Esophagus muscularis mucosa (tissue), 4 donors: ENCODE measurements at places on chromosomes 1 and 21. TPM values are rescaled to one million over a fixed set of nuclear protein-coding genes. Genes with fewer than 3 reads are reported as not detected.

CORT gene
- 0.29 TPM for total RNA-seq

CYP4A22 gene
- total RNA-seq: not detected

SPAG17 gene
- total RNA-seq: 0.23 TPM

MARK1 gene
- 16.7 TPM for total RNA-seq

OXCT2 gene
- total RNA-seq: 0.83 TPM

GNG12 gene
- 118 TPM for total RNA-seq

TRIM17 gene
- total RNA-seq: not detected

SLAMF7 gene
- total RNA-seq: 1.3 TPM

DNA sequence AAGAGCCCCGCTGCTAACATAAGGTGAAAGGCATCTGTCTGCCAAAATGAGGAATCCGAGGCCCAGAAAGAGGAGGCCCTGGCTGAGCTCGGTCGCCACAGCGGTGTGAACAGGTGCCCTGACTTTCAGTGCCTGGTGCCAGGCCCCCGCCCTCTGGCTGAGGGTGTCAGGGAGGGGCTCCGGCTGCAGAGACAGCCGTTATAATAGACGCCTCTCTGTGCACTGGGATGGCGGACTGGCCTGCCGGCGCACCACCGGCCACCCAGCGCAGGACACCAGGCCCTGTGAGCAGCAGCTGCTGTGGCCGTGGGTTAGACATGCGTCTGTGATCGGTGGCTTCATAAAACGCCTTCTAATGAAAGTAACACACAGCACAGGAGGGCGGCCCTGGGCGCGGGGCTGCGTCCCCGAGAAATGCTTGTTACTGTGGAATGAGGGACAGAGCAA lies 51.4 kb upstream of the ACTRT2 start:
- no peaks in the 10 kb centered on the region for H3K4me1 ChIP-seq
- peaks cover 85% of the 10 kb centered on the region for H3K27me3 ChIP-seq
- no peak overlapping the region for H3K4me3 ChIP-seq

DNA sequence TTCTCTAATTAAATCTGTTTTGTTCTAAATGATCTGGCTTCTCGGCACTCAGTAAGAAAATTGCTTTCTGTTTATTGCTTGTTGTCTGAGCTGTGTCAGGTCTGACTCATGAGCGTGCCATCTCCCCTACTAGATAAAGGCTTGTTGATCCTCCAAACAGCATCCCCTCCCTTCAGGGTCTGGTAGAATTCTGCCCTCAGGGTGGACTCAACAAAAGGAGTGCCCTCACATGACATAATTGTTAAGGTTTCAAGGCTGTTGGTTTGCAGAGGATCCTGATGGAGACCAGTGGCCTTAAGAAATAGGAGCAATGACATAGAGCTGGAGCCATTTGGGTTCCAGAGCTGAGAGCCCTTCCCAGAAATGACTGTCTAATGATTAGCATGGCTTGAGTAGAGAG lies 36.0 kb upstream of the ATP2B4 start:
- no peaks in the 10 kb centered on the region for H3K36me3 ChIP-seq
- H3K4me1 ChIP-seq: peaks cover 18% of the 10 kb centered on the region
- H3K4me3 ChIP-seq: no peak overlapping the region
- no peak for DNase-seq

- H3K4me1 ChIP-seq: no peaks in the 10 kb centered on the region
- no peak overlapping the region for H3K27ac ChIP-seq
- H3K27me3 ChIP-seq: no peaks in the 10 kb centered on the region
- no peaks in the 10 kb centered on the region for H3K36me3 ChIP-seq
- DNase-seq: no peak
Observed at GRCh38 chr1:222749927-222750326, 12.9 kb downstream of the FAM177B start.

DNA sequence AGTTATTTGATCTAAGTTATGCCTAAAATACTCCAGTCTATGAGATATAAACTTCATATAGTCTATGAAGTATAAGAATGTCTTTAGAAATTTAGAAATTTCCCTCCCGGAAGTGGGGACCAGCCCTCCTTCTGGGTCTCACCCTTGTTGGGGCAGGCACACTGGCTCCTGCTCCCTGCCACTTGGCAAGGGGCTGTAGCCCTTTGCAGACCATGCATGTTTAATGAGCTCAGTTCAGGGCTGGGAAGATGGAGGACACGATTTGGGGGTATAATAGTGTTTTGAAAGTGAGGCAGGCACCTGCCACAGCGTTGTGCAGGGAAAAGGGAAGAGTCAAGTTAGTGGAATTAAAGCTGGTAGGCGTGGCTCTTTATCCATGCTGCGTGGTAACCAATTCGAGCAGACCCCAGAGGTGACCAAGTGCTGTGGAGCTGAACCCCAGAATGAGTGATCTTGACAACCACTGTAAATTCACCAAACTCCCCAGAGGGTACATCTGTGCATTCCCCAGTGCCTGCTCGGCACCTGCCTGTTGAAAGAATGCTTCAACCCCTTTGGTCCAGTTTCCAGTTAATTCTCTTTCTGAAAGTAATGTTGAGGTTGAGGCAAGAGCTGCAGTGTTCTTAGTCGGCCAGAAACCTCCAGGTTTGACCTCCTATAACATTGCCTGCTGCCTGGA lies 79.6 kb downstream of the DOP1B start:
- no peaks in the 10 kb centered on the region for H3K27me3 ChIP-seq
- H3K27ac ChIP-seq: no peak overlapping the region
- no peak overlapping the region for H3K4me3 ChIP-seq
- DNase-seq: no peak
- no peaks in the 10 kb centered on the region for H3K36me3 ChIP-seq

GRCh38 chr1:65050735-65051134 lies 84.4 kb upstream of the JAK1 start:
- no peak for DNase-seq
- H3K27ac ChIP-seq: no peak overlapping the region
- no peaks in the 10 kb centered on the region for H3K27me3 ChIP-seq
- peaks cover 22% of the 10 kb centered on the region for H3K4me1 ChIP-seq
- no peak overlapping the region for H3K4me3 ChIP-seq
- H3K36me3 ChIP-seq: peaks cover 14% of the 10 kb centered on the region

- DNase-seq: no peak
- no peaks in the 10 kb centered on the region for H3K36me3 ChIP-seq
- H3K27ac ChIP-seq: peak overlapping the region; percentile 85
- H3K27me3 ChIP-seq: no peaks in the 10 kb centered on the region
- H3K4me1 ChIP-seq: peaks cover 60% of the 10 kb centered on the region
- no peak overlapping the region for H3K4me3 ChIP-seq
Observed at GRCh38 chr1:235078480-235079381, 49.9 kb downstream of the TOMM20 start.

GRCh38 chr1:156667968-156668709 lies 9.1 kb downstream of the NES start:
- H3K4me3 ChIP-seq: no peak overlapping the region
- DNase-seq: no peak
- no peaks in the 10 kb centered on the region for H3K36me3 ChIP-seq
